ENCODE measurements at places on chromosomes 12 and 14.
A peak's percentile ranks its signal among the peaks of the same experiment; 100 is the strongest.

GRCh38 chr12:13112968-13113367 lies 9.5 kb upstream of the GSG1 start:
- DNase-seq = no peak

DNA sequence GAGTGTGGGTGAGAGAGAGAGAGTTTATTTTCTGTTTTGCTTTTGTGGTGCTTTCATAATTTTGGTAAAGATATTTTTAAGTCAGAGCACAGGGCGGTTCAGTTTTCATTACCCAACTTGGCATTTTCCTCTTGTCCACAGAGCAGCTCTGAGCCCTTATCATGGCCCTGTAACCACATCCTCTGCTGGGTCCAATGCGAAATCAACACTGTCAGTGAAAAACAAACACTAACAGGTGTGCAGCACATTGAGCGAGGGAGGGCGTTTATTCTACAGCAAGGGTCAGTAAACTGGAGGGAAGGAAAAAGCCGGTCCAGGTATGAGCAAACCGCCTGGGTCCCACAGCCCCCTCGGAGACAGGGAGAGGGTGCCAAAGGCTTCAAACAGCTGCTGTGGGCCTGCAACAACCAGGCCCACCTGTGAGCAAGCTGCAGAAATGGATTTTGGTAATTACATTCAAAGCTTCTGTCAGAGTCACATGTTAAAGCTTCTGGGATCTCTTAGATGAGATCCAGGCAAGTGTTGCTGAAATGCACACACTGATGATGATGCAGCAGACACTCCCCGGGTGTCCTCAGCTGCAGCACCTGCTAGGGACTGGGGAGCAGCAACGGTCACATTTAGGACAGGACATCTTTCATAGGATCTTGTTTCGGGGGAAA lies 132.7 kb upstream of the DYRK2 start:
- no peak for DNase-seq

DNA sequence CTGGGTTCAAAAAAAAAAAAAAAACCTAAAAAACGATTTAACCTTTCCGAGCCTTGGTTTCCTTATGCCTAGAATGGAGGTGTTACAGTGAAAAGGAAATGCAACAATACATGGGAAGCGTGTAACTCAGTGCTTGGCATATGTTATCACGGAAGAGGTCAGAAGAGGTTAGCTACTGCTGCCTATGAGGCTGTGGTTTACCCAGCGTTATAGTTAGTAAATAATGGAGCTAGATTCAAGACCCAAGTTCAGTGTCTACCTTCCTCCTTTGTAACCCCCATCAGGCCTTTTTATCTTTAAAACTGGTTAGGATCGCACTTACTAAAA lies 839 bp downstream of the IFT43 start:
- DNase-seq = no peak

DNA sequence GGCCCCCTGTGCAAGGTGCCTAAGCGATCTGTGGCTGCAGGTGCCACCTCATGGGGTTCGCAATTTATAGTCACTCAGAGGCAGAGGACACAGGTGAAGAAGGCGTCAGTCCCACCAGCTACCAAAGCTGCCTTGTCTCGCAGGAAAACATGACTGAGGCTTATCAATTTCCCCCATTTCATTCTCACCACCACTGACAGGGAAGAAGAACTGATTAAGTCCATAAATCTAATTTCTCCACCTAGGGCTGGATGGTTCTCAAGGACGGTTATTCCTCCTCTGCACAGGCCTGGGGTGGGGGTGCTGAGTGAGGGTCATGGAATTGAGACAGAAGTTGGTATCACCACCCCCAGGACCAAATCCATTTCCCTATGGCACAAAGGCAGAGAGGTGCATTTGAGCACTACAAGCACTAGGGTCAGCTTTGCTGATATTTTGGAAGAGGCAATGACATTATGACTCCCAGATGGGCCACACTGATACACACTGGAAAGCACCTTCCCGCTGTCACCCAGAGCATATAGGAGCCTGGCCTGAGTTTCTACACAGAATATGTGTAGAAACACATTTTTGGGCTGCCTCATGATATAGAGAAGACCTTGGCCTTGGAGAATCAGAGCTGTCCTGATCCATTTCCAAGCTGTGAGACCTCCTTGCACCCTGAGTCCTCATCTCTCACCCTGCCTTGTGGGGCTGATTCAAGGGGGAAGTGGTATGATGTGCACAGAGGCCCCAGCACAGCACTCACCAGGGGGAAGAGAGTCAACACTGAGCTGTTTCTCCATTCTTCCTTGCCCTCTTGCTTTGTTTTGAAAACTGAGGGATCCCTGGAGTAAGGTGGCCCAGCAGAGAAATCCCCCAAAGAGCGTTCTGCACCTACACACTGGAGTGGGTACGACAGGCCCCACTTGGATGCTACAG lies 59.4 kb downstream of the PITPNM2 start:
- no peak for DNase-seq

- no peak for DNase-seq
Measured at GRCh38 chr12:128940974-128941373, 87.7 kb downstream of the GLT1D1 start.

GRCh38 chr12:9872162-9872561 lies 3.0 kb upstream of the CLEC2B start:
- no peak for DNase-seq

DNA sequence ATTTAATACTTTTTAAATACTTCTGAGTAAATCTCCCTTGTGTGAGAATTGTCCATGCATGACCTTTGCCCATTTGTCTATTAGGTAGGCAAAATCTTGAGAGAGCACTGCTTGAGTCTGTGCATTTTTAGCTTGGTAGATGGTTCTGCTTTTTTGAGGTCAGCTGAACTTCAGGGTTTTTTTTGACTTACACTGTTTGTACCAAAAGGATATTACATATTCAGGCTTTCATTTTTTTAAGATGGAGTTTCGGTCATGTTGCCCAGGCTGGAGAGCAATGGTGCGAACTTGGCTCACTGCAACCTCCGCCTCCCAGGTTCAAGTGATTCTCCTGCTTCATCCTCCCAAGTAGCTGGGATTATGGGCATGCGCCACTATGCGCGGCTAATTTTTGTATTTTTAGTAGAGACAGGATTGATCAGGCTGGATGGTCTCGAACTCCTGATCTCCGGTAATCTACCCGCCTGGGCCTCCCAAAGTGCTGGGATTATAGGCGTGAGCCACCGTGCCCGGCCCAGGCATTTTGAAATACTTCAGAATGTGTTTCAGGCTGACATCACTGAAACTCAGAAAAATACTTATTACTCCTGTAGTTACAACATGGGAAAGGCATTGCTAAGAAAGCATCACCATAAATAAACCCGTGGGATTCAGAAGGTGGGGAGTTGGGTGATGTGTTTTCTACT lies 11.1 kb downstream of the RASSF3 start:
- DNase-seq = no peak

DNA sequence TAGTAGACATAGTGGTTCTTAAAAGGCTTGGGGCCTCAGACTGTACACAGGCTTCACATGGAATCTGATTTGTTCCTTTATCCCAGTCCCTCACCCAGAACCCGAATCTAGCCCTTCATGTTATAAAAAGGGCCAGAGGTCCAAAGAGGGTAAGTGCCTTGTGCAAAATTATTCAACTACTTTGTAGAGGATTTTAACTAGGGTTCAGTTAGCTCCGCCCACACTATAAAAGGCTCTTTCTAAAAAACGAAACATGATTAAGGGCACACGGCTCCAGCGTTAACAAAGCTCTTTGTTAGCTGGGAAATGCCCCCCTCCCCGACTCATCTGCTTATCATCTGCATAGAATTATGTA lies 3.2 kb upstream of the SOCS2 start:
- no peak for DNase-seq

DNA sequence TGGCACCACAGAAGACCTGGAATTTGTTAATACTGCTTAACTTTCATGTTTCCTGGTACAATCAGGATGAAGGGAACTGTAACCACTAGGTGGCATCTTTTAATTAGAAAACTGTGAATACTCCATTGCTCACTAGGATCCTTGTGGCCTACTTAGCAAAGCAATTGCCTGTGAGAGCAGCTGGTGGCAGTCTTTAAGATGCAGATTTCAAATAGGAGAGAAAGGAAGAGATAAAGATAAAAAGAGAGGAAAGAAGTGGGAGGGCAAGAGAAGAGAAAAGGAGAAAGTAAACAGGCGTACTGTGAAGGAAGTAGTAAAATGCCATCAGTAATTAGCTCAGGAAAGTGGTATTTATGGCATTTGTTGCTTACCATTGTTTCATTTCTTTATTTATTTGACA lies 114.5 kb downstream of the RAD51B start:
- DNase-seq = no peak

DNA sequence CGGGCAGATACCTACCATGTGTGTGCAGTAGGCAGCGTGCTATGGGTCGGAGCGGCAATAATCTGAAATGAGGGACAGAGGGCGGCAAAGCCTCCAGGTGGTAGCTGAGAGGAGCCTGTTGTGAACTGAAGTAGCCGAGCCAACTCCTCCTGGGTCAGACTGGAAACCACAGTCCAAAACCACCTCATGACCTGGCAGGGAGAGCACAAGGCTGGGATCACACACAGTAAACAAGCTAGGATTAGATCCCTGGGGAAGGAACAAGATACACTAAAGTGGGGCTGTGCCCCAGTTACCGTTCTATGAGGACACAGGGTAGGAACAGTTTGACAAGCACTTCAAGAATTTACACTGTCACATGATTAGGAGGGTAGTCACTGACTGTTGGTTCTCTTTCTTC lies 49.0 kb downstream of the AREL1 start:
- DNase-seq = no peak

DNA sequence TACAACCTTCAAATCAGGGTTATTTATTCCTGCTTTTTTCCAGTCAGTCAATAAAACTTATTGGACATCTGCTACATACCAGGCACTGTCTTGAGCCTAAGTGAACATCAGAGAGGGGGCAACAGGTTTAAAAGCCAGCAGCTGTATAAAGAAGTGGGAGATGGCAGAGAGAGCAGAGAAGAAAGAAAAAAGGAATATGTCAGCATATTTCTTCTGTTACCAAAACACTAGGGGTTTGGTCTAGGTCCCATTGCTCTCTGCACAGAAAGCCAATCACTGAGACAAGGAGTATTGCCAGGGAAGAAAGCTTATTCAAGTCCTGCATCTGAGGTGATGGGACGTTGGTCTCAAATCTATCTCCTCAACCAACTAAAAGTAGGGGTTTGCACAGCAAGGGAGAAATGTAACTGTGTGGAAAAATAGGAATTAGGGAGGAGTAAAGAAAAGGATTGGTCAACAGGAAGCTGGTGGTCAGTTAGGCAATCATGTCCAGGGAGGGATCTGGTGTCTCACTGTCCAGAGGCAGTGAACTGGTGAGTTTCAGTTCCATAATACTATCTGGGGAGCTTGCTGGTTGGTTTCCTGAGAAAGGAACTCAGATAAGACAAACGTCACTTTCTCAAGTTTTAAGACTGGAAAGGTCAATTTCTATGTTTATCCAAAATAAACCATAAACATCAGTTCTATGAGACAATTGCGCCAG lies 107.5 kb downstream of the PHLDA1 start:
- DNase-seq = no peak

DNA sequence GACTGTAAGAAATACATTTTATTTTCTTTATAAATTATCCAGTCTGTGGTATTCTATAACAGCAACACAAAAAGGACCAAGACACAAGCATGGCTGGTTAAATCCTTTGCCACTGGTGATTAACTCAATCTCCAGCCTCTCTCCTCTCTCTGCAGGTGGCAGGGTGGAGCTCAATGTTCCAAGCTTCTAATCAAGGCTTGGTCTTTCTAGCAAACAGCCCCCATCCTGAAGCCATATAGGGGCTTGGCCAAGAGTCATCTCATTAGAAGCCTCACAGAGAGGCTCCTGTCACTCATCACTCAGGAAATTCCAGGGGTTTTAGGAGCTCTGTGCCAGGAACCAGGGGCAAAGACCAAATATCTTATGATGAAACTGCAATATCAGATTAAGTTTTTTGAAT lies 12.0 kb downstream of the C12orf75 start:
- DNase-seq = no peak

DNA sequence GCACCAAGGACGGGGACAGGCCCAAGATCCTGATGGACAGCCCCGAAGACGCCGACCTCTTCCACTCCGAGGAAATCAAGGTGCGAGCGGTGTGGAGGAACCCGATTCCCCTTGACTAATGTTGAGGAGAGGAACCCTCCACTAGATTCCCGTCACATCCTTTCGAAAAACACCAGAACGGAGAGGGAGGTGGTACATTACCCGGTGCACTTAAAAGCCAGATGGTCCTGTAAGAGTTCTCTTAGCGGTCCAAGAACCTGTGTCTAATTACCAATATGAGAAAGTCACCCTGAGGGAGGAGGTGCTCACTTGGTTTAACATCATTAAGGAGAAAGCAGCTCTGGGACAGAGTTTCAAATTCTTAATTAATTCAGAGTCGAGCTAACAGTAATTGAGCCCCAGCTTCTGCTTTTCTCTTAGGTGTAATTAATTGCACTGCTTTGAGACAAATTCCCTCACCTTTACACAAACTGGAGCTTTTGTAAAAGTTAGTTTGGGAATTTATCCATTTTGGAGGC lies 450 bp downstream of the PRKAB1 start:
- no peak for DNase-seq

- no peak for DNase-seq
Measured at GRCh38 chr12:125860672-125861288, 795.5 kb downstream of the AACS start.

- peak; percentile 64 for DNase-seq
Measured at GRCh38 chr14:92651106-92651757, 97.2 kb downstream of the LGMN start.

DNA sequence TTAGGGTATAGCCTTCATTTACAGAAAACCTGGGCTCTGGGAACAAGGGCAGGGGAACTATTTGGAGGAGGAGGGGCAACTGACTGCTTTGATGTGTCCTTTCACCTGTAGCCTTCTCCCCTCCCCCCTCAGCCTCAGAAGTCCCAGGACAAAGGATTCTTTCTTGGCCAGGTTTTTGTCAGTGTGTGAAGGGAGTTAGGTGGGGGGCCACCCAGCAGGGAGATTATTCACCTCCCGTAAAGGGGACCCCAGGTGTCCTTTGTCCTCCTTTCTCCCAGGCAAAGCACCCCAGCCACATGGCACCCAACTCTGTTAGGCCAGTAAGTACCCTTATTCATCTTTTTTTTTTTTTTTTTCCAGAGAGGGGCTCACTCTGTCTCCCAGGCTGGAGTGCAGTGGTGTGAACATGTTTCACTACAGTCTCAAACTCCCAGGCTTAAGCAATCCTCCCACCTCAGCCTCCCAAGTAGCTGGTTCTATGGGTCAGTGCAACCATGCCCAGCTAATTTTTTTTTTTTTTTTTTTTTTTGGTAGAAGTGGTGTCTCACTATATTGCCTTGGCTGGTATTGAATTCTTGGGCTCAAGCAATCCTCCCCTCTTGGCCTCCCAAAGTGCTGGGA lies 723 bp upstream of the NFE2 start:
- DNase-seq = no peak

GRCh38 chr12:111442301-111443045 lies 36.8 kb downstream of the SH2B3 start:
- no peak for DNase-seq

- DNase-seq = no peak
Measured at GRCh38 chr12:68831751-68832503, 23.9 kb downstream of the MDM2 start.

GRCh38 chr12:24776861-24777260 lies 172.0 kb downstream of the BCAT1 start:
- DNase-seq = no peak

DNA sequence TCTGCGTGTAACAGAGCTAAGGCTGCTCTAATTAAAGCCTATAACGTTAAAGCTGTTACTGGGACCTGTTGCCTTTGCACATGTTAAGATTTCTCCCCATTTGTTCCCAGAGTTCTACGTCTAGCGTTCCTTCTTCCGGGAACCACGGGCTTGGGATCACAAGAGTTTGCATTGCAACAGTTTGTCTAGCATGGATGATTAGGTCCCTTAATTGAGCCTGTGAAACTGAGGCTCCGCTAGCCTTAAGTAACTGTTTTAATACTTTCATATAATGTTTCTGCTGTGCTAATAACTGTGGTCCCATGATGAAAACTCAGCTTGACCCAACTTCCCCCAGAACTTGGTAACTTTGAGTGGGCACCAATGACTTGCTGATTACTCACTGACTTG lies 16.7 kb upstream of the LYZ start:
- no peak for DNase-seq

All from stimulated activated CD8-positive, alpha-beta memory T cell treated with anti-CD3 and anti-CD28 coated beads, Interleukin-2, amount 100 ng/mL, for 48 hours (primary cell).